Suprapubic skin (tissue), 4 donors: ENCODE measurements at places on chromosomes 12 and 14. TPM values are rescaled to one million over a fixed set of nuclear protein-coding genes. Genes with fewer than 3 reads are reported as not detected.

The PNN gene
- 24.8 TPM for total RNA-seq

The LRRC43 gene
- total RNA-seq, result not detected

The KCNK13 gene
- total RNA-seq, result 0.48 TPM

The CPNE6 gene
- not detected for total RNA-seq

DNA sequence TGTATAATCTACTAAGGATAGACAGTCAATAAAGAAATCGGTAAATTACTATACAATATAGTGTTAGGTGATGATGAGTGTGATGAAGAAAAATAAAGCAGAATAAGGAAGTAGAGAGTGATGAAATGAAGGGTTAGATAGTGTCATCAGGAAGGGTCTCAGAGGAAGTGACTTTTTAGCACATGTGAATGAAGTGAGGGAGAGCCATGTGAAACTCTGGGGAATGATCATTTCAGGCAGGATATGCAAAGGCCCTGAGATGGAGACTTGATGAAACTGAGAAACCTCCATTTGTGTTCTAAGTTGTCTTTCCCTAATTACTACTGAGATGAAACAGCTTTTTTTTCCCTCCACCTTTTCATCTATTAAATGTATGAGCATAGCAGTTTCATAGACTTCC is 19.4 kb upstream of the GNPTAB start:
- H3K36me3 ChIP-seq, result no peaks in the 10 kb centered on the region
- no peak overlapping the region for H3K4me3 ChIP-seq
- H3K27me3 ChIP-seq, result no peaks in the 10 kb centered on the region
- no peak for DNase-seq

GRCh38 chr12:93115198-93115601 is 186.1 kb upstream of the EEA1 start:
- H3K4me1 ChIP-seq, result no peaks in the 10 kb centered on the region
- no peaks in the 10 kb centered on the region for H3K36me3 ChIP-seq
- no peak for DNase-seq
- no peak overlapping the region for H3K27ac ChIP-seq
- H3K4me3 ChIP-seq, result no peak overlapping the region

- no peaks in the 10 kb centered on the region for H3K36me3 ChIP-seq
- no peak overlapping the region for H3K4me3 ChIP-seq
- DNase-seq, result no peak
- H3K27me3 ChIP-seq, result no peaks in the 10 kb centered on the region
These were observed 33.3 kb upstream of the PPM1A start for GRCh38 chr14:60215520-60216420.

DNA sequence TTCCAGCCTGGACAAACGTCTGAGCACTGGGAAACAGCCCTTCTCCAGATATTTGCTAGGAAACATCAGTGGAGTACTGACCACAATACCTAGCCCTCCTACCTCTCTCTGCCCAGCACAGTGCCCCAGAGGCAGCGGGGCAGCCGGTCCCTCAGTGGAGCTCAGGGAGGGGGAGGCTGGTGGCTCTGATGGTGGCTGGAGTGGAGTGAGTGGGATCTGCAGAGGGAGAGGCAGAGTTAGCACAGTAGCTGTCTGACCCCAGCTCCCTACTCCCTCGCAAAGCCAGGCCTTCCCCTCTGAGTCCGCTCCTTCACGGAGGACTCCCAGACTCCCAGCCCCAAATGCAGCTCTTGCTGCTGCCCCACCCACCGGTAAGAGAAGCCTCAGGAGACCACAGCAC is 30.0 kb downstream of the NCKAP5L start:
- no peaks in the 10 kb centered on the region for H3K27me3 ChIP-seq
- DNase-seq, result no peak
- H3K4me3 ChIP-seq, result no peak overlapping the region
- H3K36me3 ChIP-seq, result peaks cover 62% of the 10 kb centered on the region
- peaks cover 4% of the 10 kb centered on the region for H3K4me1 ChIP-seq
